A549 treated with AZD2906 at 1 μM for 4 hours (cell line): ENCODE measurements at places on chromosomes 11 and 22. TPM values are rescaled to one million over a fixed set of nuclear protein-coding genes. Genes with fewer than 3 reads are reported as not detected.

Gene CCDC116
- 0.06 to 0.07 TPM (median 0.07 TPM) in 3 of 5 replicates, not detected in the others for total RNA-seq

Gene DDIAS
- 13.7 to 17.9 TPM (median 15.3 TPM) in 5 replicates for total RNA-seq

Gene GCAT
- 3.5 to 4.2 TPM (median 3.8 TPM) in 5 replicates for total RNA-seq

Gene TIMP3
- total RNA-seq: 1.00 to 1.5 TPM (median 1.2 TPM) in 5 replicates

Gene TRIM29
- total RNA-seq: 20.8 to 26.8 TPM (median 26.3 TPM) in 5 replicates

Gene KCNQ1
- 0.66 to 1.1 TPM (median 0.71 TPM) in 5 replicates for total RNA-seq

Gene KCTD14
- total RNA-seq: 1.2 to 2.0 TPM (median 1.4 TPM) in 5 replicates

Gene MTA2
- total RNA-seq: 82.2 to 92.9 TPM (median 85.9 TPM) in 5 replicates

Gene HBB
- 0.24 TPM in 1 of 5 replicates, not detected in the others for total RNA-seq

Gene SLC5A4
- total RNA-seq: not detected in 5 replicates
